Right lobe of liver (tissue), 6 donors: ENCODE measurements at places on chromosomes 2 and 18. TPM values are rescaled to one million over a fixed set of nuclear protein-coding genes. Genes with fewer than 3 reads are reported as not detected.

The ATAD2B gene
- 8.4 TPM for total RNA-seq

The SNORC gene
- 4.7 TPM for total RNA-seq

The RPIA gene
- 2.6 TPM for total RNA-seq

The DNAJC5G gene
- total RNA-seq = not detected

The C2orf72 gene
- 76.0 TPM for total RNA-seq

The ANO7 gene
- total RNA-seq = 1.1 TPM

The HJURP gene
- total RNA-seq = 2.5 TPM

The CRIM1 gene
- total RNA-seq = 4.2 TPM

The MYO3B gene
- not detected for total RNA-seq

The CYP27C1 gene
- total RNA-seq = not detected
